ENCODE measurements at places on chromosomes 5 and 9.

GRCh38 chr9:94150890-94151650 lies 66.8 kb downstream of the PTPDC1 start:
- DNase-seq = no peak

DNA sequence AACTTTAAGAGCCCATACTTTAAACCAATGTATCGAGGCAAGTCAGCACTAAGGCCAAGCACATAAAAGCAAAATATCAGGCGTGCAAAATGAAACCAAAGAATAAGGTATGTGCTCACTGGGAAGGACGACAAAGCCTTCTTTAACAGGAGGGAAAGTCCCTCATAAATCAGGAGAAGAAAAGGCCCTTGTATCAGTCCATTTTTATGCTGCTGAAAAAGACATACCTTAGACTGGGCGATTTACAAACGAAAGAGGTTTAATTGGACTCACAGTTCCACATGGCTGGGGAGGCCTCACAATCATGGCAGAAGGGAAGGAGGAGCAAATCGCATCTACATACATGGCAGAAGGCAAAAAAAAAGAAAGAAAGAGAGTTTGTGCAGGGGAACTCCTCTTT lies 68.9 kb downstream of the UBE2QL1 start:
- DNase-seq = no peak

DNA sequence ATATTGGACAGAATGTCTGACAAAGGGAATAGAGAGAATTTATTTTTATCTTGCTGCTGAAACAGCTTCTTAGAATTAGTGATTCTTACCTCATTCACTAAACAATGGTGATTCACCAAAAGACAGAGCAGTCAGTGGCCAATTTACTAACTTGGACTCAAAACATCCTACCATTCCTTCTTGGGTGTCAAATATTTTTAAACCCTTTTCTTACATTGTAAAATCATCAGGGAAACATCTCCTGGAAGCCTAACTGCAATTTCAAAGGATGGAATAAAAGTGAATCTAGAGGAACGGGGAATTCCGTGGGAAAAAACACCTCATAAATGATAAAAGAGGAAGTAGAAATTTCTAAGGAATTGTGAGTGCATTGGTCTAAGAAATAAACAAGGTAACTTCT lies 97.7 kb downstream of the LHFPL2 start:
- DNase-seq = no peak

GRCh38 chr9:86515221-86515620 lies 161.0 kb upstream of the TUT7 start:
- no peak for DNase-seq

DNA sequence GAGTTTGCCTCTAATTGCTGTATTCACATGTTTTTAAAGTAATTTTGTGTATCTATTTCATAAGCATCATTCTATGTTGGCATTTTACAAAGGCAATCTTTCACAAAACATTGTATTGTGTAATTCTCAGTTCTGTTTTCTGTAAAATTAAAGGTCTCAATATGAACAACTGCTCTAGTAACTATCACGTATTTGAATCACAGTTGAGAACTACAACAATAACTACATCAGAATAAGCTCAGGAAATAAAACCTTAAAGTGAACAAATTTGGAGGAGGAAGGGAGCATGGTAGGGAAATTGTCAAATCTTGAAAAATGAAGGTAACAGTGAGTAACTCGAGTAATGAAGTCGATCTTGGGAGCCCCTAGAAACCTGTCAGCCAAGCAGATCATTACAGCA lies 22.5 kb upstream of the CAMK4 start:
- no peak for DNase-seq

DNA sequence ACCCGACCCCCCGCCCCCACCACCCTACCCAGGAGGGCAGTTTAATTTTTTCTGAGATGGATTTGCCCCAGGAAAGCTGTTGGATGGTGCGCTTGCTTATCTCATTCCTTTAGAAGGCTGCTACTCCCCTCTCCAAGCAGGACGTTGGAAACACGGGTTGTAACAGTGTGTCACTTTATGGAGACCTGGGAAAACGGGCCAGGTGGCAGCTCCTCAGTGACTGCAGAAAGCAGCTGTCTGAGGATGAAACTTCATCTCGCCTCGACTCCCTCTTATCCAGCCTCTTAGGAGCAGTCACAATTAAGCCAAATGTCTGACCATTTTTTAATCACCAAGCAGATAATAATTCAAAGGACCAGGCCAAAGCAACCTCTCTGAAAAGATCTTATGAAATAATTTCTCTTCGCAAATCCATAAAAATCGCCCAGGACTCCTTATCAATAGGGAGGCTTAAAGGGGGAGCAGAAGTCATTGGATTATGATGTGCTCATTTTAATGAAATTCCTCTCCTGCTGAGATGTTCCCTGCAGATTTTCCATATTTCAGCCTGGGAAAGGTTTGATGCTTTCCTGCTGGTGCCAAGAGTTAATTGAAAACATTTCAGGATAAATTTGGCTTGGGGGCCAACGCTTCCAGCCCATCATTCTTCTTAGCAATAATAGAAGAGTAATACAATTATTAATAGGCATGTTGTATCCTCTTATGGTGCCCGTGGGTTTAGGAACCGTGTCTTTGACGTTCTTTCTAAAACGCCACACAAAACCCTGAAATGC lies 26.0 kb downstream of the GAS1 start:
- DNase-seq = no peak

GRCh38 chr9:2623288-2624050 lies 1.9 kb downstream of the VLDLR start:
- no peak for DNase-seq

DNA sequence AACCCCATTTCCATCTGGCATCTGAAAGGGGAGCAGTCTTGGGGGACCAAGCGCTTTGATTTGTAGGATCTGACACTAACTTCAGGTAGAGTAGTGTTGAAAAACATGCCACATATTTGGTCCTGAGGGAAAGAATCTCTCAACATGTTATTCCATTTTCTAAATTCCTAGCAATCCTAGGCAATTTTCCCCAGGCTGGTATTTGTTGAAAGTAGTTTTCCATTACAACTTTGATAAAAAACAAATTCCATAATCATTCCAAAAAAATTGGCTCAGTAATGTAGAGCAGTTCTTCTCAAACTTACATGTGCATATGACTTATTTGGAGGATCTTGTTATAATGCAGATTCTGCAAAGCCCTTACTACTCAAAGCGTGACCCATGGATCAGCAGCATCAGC lies 477.9 kb downstream of the ACTL7B start:
- DNase-seq = no peak

GRCh38 chr5:39432696-39433530 lies 8.1 kb upstream of the DAB2 start:
- no peak for DNase-seq

DNA sequence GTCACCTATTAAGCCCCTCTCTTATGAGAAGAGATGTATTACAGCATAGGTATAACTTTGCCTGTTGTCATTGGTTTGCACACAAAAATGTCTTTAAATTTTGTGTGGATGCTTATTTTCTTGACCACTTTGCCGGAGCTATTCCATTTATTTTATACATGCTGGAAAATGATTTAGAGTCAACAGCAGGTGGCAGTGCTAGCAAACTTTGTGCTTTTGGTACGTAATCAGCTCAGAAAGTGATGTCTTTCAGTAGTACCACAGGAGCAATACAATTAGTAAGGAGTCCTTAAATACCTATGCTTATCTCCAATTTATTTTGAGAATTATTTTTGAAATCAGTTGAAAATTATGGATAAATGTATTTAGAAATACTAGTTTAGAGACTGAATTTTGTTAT lies 19.8 kb upstream of the NUDT12 start:
- no peak for DNase-seq

DNA sequence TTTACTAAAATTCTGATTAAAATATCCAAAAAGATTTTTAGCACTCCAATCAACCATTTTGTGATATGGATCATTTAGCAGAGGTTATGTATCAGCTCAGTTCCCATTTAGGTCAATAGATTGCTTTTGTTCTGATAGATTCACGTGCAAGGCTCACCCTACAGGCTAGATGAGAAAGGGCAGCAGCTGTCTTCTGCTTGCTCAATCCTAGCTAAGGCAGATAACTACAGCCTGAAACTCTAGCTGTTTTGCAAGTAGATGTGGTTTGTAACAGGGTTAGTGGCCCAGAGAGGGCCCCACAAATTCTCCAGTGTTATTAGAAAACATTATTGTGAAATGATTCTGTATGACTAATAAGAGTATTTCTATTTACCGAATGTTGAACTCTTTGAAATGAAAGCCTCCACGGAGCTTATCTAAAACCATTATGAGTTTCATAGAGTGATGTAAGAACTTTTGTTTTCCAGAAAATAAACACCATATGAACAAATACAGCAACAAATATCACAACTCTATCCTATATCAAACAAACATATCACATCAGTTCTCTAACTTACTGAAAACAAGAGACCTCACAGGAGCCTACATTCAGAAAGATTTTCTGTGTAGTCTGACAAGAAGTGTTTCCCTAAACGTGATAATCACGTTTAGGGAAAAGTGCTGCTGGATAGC lies 841.9 kb upstream of the ACO1 start:
- peak; percentile 70 for DNase-seq

DNA sequence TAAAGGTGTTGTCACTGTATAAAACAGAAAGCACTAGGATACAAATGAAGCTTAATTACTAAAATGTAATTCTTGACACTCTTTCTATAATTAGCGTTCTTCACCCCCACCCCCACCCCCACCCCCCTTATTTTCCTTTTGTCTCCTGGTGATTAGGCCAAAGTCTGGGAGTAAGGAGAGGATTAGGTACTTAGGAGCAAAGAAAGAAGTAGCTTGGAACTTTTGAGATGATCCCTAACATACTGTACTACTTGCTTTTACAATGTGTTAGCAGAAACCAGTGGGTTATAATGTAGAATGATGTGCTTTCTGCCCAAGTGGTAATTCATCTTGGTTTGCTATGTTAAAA lies 43.8 kb downstream of the NDFIP1 start:
- DNase-seq = no peak

GRCh38 chr5:76524101-76524835 lies 98.9 kb downstream of the F2RL2 start:
- no peak for DNase-seq

DNA sequence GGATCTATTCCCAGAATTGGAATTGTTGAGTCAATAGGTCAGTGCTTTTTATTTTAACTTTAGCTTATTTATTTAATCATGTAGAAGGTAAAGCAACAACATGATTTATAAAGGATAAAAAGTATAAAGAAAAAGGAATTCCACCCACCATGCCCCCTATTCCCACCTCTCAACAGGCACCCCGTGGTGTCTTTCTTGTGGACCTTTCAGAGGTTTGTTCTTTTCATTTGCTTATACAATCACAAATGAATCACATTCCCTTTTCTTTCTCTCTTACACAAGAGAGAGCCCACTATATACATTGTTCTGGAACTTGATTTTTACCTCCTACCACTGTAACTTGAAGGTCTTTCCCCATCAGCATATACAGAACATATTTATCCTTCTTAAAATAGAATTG lies 37.2 kb upstream of the SMIM32 start:
- no peak for DNase-seq

GRCh38 chr9:87040410-87041009 lies 93.2 kb upstream of the GAS1 start:
- no peak for DNase-seq

GRCh38 chr9:98333703-98334582 lies 78.5 kb upstream of the TBC1D2 start:
- no peak for DNase-seq

DNA sequence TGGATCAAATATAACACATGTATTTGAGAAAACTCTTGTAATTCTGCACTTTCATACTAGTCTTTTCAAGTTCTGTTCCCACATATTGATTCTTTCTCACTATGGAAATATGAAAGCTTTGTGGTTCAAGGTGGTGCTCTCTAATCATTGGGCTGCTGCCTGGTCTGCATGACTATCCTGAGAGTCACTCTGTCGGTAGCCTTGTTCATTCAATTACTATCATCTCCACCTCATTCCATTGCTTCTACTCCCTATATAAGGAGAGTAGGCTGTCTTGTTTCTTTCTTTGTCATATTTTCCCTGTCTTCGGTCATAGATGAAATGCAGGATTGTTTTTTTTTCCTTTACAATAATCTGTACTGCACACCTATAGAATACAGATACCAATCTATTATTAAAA lies 341.4 kb upstream of the ACTBL2 start:
- DNase-seq = peak; percentile 94

GRCh38 chr5:43401827-43402226 lies 10.4 kb downstream of the CCL28 start:
- no peak for DNase-seq

DNA sequence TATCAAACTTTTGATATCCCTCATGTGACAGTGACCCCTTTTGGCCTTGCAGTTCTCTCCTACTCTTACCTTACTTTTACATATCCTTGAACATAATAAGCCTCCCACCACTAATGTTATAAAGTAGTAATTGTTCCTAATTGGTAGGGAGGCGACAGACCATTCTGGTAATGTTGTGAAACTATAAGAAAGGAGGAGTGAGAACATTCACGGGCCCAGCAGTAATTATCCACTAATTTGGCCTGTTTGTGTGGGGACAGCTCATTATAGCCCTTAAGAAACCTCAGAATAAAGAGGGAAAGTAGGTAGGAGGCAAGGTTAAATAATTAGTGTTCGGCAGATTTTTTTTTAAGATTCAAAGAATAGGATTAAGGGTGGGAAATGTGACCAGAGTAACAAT lies 1046.5 kb upstream of the ARRDC3 start:
- DNase-seq = no peak

DNA sequence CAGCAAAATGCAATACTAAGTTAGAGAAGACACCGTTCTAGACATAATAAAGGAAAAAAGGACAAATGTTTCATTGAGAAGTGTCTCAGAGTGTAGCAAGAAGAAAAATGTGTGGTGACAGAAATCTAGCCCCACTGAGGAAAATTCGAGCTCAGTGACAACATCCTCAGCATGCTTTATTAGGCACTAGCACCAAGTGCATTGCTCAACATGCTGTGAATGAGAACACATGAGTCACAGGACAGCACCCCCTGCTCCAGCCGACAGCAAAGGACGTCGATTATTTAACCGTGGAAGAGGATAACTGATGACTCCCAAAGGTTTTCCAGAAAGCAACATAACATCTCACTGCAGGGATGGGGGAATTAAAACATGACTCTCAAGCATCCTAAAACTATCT lies 182.7 kb downstream of the GNAQ start:
- DNase-seq = peak; percentile 70

DNA sequence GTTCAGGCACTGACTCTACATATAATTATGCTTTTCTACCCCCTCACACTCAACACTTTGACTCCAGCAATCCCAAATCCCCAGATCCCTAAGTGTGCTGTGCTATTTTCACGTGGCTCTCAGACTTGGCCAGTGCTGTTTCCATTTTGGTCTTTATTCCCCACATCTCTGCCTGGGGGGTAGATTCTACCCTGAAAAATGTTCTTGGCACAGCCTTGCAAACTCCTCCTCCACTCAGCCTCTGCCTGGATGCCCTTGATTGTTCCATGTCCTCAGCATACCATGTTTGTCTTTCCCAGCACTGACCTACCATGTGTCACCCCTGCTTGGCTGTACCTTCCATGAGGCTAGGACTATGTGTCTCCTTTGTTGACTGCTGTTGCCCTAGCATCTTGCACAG lies 43.0 kb downstream of the FXN start:
- DNase-seq = no peak

All from non-pigmented ciliary epithelial cell (primary cell).